Occipital lobe (tissue), 3 donors: ENCODE measurements at places on chromosomes 3 and 15. TPM values are rescaled to one million over a fixed set of nuclear protein-coding genes. Genes with fewer than 3 reads are reported as not detected.

GRCh38 chr3:180881065-180881801 lies 31.2 kb upstream of the FXR1 start:
- DNase-seq: no peak

GRCh38 chr15:89740137-89740536 lies 10.9 kb downstream of the MESP1 start:
- DNase-seq: peak; percentile 13

EPHB1 gene
- 20.1 TPM for total RNA-seq

DNA sequence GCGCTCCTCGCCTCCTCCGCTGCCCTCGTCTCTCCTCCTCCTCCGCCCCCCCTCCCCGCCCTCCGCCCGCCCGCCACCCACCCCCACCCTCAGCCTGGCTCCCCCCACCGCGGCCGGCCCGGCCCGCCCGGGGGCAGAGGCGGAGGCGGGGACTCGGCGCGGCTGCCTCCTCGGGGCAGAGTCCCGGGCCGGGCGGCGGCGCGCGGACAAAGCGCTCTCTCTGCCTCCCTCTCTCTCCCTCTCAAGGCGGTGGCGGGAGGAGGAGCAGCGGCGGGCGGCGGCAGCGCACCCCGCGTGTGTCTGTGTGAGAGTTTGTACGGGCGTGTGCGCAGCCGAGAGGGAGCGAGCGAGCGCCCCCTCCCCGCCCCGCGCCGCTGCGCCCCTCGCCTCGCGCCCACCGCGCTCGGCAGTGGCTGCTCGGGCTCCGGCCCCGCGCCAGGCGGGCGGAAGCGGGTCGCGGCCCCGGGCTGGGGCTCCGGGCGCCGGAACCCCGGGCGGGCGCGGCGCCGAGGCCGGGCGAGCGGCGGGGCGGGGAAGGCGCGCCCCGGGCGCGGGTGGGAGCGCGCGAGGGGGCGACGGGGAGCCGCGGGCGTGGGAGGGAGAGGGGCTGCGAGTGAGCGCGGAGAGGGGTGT lies at the start of gene IGF2BP2:
Gene IGF2BP2, minus strand, starts transcription at position 37 of the 633 bp plus-strand sequence. CDS start 82 bp downstream, outside the sequence.
- no peak for DNase-seq

GOLGA6L10 gene
- total RNA-seq: 3.1 TPM

GRCh38 chr15:23514484-23514883 lies 51.0 kb upstream of the MKRN3 start:
- DNase-seq: no peak

DNA sequence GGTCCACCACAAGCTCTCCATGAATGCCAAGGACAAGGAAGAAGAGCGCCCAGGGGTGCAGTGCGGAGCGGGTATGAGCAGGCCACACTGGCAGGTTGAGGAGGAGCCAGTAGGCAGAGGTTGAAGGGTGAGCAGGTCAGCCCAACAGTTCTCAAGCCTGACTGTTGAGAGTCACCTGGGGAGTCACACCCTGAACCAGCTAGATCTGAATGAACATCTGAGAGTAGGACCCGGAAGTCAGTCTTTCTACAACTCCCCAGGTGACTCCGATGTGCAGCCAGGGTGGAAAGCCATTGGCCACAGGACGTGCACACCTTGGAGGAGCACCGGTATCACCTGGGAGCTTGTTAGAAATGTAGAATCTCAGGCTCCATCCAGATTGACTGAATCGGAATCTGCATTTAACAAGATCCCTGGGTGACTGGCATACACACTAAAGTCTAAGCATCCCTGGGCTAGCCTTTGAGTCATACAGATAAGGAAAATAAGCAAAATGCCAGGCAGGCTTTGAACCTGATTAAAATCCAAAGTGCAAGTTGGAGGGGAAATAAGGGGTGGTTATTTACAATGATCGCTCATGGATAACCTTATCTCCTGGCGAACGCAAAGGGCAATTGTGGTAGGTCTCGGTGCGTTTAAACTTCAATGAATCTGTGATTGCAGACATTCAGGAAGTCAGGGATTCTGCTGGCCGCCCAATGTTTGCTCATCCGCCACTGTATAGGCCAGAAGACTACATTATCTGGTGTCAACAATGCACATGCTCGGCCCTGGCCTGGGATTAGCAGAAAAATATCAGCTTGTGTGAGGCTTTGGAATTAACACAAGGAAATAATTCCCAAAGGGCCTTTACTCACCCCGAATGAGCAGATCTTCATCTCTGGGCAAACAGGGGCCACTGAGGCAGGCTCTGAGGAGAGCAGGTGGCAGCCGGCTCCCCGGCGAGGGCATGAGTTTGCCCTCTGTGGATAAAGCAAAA lies 11.7 kb upstream of the LYZL4 start:
- no peak for DNase-seq

DNA sequence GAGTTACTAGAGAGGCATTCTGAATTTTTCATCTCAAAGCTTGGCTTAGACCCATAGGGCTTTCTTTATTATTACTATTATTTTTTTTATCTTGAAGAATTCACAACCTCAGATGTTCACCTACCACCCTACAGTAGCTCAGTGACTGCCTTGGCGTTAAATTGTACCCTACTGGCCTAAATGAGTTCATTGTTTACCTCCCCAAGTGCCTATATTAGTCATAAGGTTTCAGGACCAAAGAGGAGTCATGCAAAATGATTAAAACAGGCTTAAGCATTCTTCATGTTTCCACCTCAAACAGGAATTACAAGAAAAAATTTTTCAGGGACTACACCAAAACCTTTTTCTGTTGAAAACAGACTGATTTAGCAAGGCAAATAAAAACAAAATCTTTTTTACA lies 751.5 kb downstream of the SQOR start:
- DNase-seq: no peak

IGDCC3 gene
- 7.6 TPM for total RNA-seq

DNA sequence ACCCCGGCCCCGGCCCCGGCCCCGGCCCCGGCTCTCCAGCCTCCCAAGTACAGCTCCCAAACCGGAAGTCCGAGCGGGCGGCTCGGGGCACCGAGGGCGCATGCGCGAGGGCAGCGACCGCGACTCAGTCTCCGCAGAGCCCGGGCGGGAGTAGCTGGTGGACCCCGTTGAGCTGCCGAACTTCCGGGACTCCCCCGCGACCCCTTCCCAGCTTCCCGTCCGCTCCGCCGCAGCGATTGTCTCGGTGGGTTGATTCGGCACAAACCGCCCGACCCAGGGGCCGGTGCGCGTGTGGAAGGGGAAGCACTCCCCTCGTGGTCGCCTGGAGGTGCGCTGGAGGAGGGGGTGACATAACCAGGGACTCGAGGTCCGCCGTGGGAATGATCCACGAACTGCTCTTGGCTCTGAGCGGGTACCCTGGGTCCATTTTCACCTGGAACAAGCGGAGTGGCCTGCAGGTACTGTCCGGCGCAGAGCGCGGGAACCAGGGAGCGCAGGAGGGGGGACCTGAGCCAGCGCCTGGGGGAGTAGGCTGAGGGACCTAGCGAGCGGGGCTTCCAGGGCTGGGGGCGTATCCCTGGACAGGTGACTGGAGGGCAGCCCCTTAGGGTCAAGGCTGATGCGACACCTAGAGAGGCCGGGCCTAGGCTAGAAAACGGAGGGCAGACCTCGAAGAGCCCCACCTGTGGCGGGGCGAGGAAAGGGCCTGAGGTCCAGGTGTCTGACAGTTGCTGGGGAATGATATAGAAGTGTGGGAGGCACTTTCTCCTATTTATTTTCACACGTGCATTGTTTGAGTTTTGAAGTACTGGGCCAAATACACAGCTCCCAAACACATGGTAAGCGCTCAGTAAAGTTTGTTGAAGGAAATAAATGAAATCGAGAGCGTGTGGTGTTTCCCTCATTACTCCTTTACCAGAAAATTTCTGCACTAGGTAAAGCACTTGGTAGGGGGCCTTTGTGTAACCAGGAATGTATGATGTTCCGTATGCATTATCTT lies at the start of the genes TUBGCP4 and ZSCAN29:
Gene TUBGCP4, plus strand, starts transcription at position 127 of the 1,000 bp plus-strand sequence. Its CDS starts 254 bp downstream, at position 381.
Gene ZSCAN29, minus strand, starts transcription at position 69 of the 1,000 bp plus-strand sequence. CDS start 1,130 bp downstream, outside the sequence.
- DNase-seq: peak; percentile 67

GRCh38 chr15:88040516-88040915 lies 216.0 kb downstream of the NTRK3 start:
- no peak for DNase-seq

GRCh38 chr3:39126532-39127071 lies 19.1 kb downstream of the TTC21A start:
- no peak for DNase-seq
